ENCODE measurements at places on chromosomes 4 and X.

GRCh38 chr4:88144866-88145300, 13.6 kb downstream of the ABCG2 start:
- no peak for DNase-seq

DNA sequence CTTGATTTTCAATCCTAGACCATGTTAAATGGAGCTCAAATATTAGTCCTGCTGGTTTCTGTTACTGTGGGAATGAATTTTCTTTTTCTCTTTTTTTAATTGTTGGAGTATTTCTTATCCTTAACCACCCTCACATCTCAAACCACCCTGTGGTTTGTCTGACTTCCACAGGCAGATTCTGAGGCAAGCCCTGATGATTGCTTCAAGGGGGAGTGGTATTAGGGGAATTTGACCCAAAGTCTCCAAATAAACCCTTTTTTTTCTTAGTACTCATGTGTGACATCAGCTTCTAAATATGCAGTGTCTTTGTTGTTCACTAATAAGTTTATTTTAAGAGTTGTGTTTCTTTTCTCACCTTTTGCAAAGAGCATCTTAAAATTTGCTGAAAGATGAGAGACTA, 810.3 kb downstream of the IL1RAPL1 start:
- DNase-seq, result no peak

DNA sequence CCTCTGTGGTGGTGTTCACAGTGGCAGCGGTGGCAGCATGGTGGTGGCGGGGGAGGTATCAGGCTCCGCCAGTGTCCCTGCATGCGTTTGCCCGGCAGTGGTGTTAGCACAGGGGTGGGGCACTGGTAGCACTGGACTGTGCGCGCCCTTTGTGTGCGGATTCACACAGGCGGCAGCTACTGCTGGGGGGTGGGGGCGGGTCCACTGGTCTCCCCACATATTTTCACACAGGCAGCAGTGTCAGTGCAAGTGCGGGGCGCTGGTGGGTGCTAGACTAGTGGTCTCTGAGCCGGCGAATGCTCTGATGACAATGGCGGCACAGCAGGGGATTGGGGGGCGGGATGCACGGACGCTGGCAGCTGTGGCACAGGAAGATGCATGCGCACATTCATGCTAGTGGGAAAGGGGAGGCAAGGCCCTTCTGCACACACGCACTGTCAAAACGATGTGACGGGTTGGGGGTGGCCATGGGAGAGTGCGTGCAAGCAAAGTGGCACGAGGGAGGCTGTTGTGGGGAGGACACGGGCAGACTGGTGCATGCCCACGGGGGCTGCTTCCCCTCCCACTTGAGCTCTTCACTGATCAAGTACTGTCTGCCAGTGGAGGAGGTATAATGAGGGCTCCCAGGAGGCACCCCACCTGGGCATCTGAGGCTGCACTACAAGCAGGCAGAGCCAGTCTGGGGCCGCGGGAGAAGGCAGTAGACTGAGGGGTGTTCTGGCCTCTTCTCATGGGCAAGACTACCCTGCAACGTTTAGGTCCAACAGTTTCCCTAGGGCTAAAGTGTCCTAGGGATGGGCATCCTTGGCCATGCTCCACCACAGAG, 53.0 kb downstream of the POF1B start:
- no peak for DNase-seq

DNA sequence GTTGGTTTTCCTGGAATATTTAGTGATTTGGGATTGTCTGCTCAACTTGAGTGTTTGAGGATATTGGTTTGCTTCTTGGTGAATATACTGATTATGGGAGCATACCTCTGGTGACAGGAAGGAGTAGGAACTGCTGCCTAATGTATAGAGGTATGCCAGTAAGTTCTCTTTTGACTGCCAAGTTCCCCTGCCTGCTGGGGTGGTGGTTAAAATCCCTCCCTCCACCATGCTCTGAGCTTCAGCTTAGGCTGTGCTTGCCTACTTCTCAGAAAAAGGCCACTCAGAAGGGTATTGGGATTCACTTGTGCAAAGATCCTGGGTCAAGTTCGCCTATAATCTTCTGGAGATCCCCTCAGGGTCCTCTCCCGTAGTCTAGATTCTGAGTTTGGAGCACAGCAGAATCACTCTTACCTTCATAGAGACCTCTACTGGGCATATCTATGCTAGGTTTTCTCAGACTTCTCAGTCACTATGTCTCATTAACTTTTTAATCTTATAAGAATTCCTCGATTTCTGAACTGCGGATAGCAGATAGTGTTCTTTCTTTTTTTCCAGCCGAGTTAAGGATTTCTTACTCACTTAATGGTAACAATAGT, 44.7 kb upstream of the DCK start:
- DNase-seq, result no peak

DNA sequence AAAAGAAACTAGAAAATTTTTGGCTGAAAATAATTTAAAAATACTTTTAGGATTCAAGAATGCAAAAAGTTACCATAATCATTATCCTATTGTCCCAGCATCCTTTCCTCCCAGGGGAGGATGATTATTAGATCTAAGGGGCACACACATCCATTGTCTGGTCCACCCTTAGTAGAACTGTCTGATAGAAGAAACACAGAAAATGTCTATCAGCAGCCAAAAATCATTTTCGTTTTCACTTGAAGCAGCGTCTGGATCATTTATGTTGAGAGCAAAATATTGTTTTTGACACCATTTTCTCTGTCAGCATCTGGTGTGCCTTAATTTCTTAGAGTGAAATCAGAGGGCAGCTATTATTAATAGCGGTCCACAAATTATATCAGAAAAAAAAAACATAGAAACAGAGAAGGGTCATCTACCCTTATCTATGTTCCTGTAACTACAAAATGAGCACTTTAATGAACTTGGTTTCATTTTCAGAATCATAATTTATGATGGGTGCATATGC, 446.3 kb downstream of the TRAM1L1 start:
- DNase-seq, result no peak

GRCh38 chr4:108148316-108148715, 20.4 kb downstream of the LEF1 start:
- no peak for DNase-seq

GRCh38 chrX:14697451-14697850, 168.1 kb downstream of the GLRA2 start:
- DNase-seq, result no peak

GRCh38 chr4:177001271-177002175, 208.8 kb upstream of the VEGFC start:
- DNase-seq, result no peak

- DNase-seq, result no peak
Observed at GRCh38 chr4:109945056-109945455, 32.4 kb downstream of the EGF start.

GRCh38 chr4:26228883-26229282, 91.9 kb upstream of the RBPJ start:
- DNase-seq, result no peak

GRCh38 chr4:38145741-38146140, 185.5 kb downstream of the PTTG2 start:
- DNase-seq, result no peak

DNA sequence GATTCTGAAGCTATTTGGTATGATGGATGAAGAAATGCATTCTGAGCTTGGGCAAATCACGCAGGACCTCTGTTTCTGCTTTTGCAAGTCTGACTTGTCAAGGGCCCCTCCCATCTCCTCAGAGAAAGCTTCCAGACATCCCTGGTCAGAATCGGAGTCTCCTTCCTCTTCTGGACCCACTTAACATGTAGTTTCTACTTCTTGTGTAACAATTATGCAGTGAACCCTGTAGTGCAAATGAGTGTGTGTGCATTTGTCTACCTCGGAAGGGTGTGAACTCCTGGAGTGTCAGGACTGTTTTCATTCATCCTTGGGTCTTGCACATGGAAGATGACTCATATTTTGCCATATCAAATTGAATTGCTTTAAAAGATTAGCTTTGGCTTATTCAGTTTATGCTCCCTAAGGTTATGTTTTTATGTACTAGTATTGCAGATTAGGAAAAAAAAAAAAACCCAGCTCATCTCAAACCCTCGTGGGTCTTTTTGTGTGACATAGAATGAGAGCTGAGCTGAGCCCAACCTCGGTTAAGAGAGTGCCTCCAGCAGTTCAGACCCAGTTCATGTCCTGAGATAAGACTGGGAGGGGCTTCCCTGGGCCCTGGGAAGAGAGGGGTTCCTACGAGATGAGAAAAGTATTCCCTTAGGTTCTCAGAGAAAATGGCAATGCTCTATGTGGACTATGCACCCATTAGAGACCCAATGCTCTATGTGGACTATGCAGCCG, 61.1 kb upstream of the RPL34 start:
- no peak for DNase-seq

GRCh38 chr4:129246910-129247461, 151.0 kb downstream of the C4orf33 start:
- no peak for DNase-seq

GRCh38 chr4:123399627-123400358, 3.2 kb downstream of the SPRY1 start:
- DNase-seq, result no peak
